Skeletal muscle tissue (tissue), 5 donors: ENCODE measurements at places on chromosomes 4 and X. TPM values are rescaled to one million over a fixed set of nuclear protein-coding genes. Genes with fewer than 3 reads are reported as not detected.

The GABRB1 gene
- not detected for total RNA-seq

The SLC49A3 gene
- total RNA-seq, result 4.2 TPM

The HTN3 gene
- not detected for total RNA-seq

The CCDC160 gene
- under 0.01 TPM for total RNA-seq

The GPR78 gene
- 0.52 TPM for total RNA-seq
